IPS DF 19.7 (cell line): ENCODE measurements at places on chromosomes 11 and 22.

DNA sequence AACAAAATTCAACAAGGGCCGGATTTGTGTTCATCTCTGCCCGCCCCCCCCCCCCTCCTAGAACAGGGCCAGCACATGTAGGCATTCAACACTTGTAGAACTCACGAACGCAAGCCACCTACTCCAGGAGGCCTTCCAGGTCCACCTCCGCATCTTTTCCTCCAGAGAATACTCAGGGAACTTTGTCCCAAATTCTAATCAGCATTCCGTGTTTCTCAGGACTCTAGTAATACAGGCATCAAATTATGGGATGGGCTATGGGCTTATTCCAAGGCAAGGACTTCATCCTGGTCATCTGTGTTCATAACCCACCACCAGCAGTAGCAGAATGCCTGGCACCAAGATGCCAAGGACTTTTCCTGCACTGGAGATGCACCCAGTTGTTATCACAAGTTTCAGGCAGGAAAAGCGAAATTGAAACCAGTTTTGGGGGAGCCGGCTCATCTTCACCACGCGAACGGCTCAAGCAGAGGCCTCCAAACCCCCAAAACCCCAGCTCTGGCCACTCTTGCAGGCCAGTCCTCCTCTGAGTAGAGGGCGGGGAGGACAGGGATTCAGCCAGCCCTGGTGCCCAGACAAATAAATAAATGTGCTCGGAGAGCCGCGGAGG lies 462 bp downstream of the UBE2L6 start:
- no peak for DNase-seq

DNA sequence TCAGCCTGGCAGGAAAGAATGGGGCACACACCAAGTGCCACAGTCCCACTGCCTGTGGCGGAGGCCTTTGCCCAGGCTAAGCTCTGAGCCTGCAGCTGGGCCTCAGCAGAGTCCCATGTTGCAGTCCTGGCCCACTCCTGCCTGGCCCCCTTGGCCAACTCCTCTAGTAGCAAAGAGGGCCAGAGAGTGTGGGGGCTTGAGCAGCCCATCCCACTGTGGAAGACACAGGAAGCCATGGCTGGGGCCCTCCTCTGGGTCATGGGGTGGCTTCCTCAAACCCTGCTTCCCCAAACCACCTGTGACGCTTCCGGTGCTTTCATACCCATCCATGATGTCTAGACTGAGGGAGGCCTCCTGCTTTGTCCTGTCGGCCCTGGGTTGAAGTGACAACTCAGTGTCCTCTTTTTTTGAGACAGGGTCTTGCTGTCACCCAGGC lies 5.8 kb downstream of the RPS19BP1 start:
- DNase-seq: no peak

DNA sequence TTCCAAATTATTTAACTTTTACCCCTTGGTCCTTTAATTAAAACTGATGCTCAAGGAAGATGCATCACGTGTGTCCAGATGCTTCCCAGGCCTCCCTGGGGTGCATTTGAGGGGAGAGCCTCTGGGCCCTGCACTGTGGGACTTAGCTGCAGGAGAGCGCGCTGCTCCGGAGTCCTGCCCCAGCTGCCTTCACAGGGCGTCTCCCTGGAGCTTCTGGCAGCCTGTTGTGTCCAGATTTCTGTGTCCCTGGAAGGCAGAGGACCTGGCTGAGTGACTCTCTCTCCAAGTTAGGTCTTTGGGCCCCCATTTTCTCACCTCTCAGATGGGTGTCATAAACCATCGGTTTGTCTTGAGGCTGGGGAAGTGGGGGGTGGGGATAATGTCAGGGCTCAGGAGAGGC lies 3.0 kb downstream of the ARHGAP8 start:
- DNase-seq: no peak

DNA sequence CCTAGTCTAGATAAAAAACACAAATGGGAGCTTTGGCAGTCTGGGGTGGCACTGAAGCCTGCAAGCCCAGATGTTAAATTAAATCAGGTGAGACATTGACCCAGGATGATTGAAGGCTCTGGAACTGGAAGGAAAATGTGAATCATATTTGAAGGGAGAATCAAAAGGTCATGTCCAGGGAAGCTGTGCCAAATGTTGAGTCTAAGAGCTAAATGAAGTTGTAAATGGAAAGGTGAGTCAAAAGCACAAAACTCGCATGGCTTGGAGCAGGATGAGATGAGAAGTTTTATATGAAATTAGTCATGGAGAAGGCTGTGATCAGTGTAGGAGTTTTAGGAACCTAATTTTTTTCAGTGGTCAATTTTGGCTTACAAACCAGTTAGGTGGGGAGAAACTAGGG lies 301.1 kb downstream of the BLID start:
- DNase-seq: no peak

- no peak for DNase-seq
Observed at GRCh38 chr11:44988111-44988510, 37.4 kb upstream of the TP53I11 start.

- no peak for DNase-seq
Observed at GRCh38 chr11:79953629-79954028, 512.8 kb upstream of the TENM4 start.

DNA sequence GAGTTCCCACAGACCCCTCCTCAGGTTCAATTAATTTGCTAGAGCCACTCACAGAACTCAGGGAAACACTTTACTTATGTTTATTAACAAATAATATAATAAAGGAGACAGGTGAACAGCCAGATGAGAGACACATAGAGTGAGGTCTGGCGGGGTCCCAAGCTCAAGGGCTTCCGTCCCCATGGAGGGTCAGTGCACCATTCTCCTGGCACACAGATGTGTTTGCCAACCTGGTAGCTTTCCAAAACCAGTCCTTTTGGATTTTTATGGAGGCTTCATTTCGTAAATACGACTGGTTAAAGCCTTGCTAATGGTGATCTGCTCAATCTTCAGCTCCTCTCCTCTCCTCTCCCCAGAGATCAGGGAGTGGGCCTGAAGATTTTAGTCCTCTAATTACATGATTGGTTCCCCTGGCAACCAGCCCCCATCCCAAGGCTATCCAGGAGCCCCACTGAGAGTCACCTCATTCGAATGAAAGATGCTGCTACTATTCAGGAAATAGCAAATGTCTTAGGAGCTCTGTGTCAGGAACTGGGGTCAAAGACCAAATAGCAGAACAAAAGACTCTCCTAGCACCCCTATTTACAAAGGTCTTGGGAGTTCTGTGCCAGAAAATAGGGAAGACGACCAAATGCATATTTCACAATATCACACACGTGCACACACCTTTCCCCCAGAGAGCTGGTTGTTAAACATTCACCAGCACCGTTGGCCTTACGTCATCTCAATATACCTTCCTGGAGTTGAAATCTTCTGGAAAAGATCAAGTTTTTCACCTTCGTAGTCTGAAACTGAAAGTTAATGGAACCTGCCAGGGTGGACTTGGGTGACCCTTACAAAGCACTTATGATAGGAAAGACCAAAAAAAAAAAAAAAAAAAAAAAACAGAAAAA lies 23.8 kb upstream of the CAPRIN1 start:
- no peak for DNase-seq

- DNase-seq: peak; percentile 40
Observed at GRCh38 chr22:50498322-50498890, 9.1 kb downstream of the LMF2 start.

GRCh38 chr11:128483211-128483788 lies 104.1 kb downstream of the ETS1 start:
- no peak for DNase-seq

DNA sequence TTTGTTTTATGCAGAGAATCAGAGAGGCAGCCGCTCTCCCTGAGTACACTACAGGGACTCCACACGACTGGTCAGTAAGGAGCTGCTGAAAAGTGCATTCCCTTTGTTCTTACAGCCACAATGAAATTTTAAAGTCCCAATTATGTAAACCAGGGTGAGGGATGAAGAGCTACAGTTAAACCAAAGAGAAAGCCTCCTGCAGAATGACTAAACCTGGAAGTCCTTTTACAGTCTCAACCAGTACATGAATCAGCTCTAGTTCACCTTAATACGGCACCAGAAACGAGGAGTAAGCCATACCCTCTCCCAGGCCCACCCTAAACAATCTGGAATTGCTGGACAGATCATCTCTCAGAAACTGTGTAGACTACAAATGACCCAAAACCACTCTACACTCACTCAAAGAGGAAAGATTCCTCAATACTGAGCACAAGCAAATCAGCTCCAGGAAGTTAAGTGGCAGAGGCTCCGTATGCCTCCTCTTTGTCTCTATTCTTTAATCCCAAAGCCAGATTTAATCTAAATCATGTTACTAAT lies 113.1 kb downstream of the RBFOX2 start:
- no peak for DNase-seq

GRCh38 chr11:103631841-103632240 lies 404.6 kb upstream of the DDI1 start:
- DNase-seq: no peak

GRCh38 chr11:102391549-102392237 lies 44.7 kb downstream of the BIRC2 start:
- DNase-seq: no peak

DNA sequence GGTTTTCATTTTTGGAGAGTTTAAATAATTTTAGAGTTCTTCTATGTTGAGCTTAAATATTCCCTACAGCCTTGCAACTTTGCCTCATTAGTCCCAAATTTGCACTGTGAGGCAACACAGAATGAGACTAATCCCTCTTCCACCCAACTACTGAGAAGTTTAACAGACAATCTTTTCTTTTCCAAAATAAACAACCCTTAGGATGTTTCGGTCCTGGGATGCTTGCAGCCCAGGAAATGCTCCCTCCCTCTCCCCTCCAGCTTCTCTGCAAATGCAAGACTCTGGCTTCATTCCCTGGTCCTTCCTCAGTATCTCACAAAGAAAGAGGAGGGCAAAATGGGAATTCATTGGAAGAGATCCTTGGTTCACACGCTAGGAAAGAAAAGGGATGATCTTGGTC lies 222.5 kb downstream of the ST3GAL4 start:
- DNase-seq: no peak

GRCh38 chr11:1450949-1451710 lies 35.4 kb downstream of the MOB2 start:
- no peak for DNase-seq

GRCh38 chr11:19746086-19746485 lies 33.4 kb downstream of the NAV2 start:
- no peak for DNase-seq

GRCh38 chr22:31332010-31332409 lies 14.1 kb downstream of the PATZ1 start:
- no peak for DNase-seq

DNA sequence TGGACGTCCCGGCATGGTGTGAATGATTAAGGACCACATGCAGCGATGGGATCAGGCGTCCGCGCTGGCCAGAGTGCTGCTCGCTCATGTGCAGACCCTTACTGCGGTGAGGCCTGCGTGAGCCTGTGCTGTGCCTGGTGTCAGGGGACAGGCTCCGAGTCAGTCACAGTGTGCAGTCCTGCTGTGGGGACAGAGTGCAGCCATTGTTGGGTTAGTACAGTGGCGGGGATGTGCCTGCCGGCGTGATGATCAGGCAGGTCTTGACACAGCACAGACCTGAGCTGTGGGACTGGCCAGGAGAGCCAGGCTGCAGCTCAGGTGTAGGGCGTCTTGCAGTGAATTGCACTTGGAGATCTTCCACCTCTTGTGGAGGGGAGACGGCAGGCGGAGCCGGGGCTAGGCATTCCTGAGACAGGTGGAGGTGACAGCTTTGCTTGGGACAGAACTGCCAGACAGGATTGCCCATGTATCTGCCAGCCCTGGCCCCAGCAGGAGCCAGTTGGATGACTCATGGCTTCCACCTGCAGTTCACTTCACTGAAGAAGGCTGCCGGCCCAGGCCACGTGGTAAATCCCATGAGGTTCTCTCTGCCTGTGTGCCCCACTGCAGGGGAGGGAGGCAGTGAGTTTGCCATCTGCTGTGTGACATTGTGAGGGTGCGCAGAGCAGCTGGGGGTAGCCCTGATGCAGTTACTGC lies 17.3 kb downstream of the TRMU start:
- no peak for DNase-seq

- DNase-seq: no peak
Observed at GRCh38 chr11:117641008-117641915, 155.8 kb downstream of the DSCAML1 start.

DNA sequence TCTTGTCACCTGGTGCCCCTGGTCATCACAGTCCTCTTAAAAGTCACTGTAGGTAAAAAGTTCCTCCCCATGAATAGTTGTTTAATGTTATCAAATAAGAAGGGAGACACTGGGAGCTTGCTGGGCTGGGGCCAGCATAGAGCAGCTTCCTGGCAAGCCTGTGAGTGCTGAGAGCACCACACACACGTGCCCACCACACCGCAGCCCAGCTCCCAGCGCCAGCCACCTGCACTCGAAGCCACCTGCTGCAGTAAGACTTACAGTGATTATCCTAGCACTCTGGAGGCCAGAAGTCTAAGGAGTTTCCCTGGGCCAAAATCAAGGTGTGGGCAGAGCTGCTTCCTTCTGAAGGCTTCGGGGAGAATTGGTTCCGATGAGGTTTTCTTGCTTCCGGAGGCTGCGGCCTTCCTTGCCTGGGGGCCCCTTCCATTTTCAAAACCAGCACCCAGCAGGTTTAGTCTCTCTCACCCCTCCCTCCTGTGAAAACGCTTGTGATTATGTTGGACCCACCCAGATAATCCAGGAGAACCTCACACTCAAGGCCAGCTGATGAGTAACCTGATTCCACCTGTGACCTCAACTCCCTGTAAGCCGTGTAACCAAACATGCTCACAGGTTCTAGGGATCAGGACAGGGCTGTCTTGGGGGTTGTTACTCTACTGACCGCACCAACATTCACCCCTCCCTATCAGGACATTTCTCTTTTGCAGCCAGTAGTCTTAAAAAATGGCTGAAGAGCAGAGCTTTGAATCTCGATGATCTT lies 687.2 kb downstream of the TBC1D22A start:
- no peak for DNase-seq

- no peak for DNase-seq
Observed at GRCh38 chr22:25030636-25031035, 78.1 kb downstream of the KIAA1671 start.

DNA sequence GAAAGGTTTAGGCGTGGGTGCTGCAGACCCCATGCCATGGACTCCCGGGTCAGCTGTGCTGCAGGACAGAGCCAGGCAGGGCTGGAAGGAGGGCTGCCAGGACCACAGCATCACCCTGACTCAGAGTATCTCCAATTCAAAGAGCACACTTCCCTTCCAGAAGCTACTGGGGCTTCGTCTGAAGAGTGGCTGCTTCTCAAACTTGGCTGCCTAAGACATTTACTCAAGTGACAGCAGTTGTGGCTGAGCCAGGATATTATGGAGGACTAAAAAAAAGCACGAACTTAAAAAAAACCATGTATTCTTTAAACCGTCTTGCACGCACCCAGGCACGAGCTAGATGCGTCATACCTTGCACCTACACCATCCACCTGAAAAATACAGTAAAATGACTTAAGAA lies 13.0 kb upstream of the BID start:
- no peak for DNase-seq

DNA sequence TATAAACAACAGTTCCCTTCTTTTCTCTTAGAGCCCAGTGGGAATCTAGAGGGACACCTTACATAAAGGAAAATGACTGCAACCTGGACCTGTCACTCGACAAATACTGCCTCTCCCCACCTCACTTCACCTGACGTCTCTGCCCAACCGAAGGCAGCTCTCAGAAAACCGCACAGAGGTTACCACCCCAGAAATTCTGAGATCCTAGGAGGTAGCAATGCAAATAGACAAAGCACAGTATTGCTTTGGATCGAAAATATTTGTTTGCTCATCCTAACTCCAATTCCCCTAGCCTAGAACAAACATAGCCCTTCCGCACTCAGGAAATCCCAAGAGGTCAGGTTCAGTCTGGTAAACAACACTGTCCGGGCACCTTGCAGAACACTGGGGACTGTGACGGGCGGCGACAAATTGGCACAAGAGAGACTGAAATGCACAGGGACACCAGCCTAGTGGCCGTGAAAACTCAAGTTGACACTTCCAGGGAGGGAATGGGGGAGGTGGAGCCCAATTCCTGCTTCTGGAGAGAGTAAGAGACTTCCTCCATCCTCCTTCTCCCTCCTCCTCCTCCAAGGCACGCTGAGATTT lies 420 bp upstream of the TRIM44 start:
- no peak for DNase-seq
